Colonic mucosa (tissue), 4 donors: ENCODE measurements at places on chromosomes 5 and 9.

GRCh38 chr5:112338681-112339337 lies 80.3 kb downstream of the EPB41L4A start:
- no peak overlapping the region for H3K27ac ChIP-seq
- no peak for DNase-seq
- H3K27me3 ChIP-seq: no peaks in the 10 kb centered on the region

DNA sequence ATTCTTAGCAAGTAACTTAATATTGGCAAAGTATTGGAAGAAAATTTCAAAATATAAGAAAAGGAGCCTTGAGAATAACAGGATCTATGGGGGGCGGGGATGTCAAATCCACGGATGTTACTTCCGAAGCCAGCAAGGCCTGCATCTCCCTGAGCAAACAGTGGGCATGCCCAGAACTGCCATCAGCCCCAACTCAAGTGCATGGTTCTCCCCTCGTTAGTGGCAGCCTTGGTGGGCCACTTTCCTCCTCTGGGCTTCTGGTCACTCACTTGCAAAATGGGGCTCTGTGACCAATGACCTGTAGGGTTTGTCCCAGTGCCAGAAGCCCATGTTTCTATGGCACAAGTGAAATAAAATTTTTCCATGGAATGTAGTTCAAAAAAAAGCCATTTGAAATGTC lies 27.2 kb upstream of the MED10 start:
- no peak overlapping the region for H3K4me3 ChIP-seq
- H3K36me3 ChIP-seq: no peaks in the 10 kb centered on the region
- H3K4me1 ChIP-seq: no peaks in the 10 kb centered on the region
- no peak overlapping the region for H3K27ac ChIP-seq
- DNase-seq: no peak

GRCh38 chr9:126296687-126297086 lies 29.9 kb upstream of the MVB12B start:
- H3K27me3 ChIP-seq: no peaks in the 10 kb centered on the region
- H3K4me3 ChIP-seq: no peak overlapping the region
- DNase-seq: peak; percentile 11

DNA sequence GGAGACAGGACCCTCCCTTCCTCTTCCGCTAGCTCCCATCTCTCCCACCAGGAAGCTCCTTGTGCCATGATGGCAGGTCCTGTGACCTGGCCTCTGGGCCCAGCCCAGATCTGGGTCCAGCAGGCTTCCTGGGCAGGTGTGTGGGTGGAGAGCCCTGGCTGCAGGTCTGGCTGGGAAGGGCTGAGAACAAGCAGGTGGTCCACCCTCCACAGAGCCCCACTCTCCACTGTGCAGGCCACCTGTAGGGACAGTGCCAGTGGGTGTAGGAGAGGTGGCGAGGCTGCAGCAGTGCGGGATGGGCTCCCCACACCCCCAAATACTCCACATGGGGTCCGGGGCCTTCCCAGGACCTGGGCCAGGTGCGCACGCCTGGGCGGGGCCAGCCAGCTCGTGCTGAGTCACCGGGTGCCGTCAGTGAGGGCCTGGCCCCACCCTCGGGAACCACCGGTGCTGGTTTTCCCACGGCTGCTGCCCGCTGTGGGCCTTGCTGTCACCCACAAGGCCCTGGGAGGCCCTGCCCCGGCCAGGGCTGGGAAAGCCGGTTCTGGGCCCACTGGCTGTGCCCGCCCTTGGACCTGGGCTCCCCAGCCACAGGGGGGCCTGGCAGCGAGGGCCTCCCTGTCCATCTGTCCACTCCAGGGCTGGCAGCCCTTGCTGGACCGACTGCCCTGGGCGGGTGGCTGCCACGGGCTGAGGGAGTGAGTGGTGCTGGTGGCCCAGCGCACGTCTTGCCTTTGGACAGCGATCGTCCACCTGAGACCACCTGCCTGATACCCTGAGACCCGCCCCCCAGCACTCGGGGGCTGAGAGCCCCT lies 9.3 kb upstream of the NRARP start:
- peak; percentile 91 for DNase-seq
- peak overlapping the region; percentile 90 for H3K27ac ChIP-seq
- no peaks in the 10 kb centered on the region for H3K36me3 ChIP-seq
- peaks cover 3% of the 10 kb centered on the region for H3K27me3 ChIP-seq
- peaks cover 17% of the 10 kb centered on the region for H3K4me1 ChIP-seq
- H3K4me3 ChIP-seq: no peak overlapping the region

DNA sequence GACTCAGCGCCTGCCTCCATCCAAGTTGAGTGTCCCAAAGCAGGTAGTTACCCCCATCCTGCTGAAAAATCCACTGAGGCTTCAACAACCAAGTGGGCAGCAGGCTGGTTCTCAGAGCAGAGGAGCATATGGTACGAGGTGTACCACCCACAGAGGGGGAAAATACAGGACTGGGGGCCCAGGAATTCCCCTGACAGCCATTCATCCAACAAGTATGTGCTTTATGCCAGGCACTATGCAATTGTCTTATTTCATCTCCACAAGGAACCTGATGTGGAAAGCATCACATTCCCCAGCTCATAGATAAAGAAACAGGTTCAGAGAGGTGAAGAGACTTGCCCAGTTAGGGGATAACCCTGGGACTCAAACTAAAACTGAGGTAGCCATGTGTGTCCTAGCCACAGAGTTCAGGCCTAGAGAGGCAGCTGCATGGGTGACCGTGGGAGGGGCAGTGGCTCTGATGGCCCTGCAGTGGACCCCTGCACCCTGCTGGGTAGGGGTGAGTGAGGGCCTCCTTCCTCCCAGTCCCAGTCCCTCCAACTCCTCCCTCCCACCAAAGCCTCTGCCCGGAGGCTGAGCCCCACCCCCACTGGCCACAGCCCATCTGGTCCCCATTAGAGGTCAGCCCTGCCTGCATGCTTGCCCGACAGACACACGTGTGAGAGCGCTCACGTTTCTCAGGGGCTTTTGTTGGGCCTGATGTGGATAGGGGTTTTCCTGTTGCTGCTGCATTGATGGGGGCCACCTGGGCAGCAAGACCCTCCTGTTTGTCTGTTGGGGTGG lies 11.5 kb downstream of the PDLIM4 start:
- no peaks in the 10 kb centered on the region for H3K27me3 ChIP-seq
- H3K36me3 ChIP-seq: no peaks in the 10 kb centered on the region
- H3K27ac ChIP-seq: no peak overlapping the region

DNA sequence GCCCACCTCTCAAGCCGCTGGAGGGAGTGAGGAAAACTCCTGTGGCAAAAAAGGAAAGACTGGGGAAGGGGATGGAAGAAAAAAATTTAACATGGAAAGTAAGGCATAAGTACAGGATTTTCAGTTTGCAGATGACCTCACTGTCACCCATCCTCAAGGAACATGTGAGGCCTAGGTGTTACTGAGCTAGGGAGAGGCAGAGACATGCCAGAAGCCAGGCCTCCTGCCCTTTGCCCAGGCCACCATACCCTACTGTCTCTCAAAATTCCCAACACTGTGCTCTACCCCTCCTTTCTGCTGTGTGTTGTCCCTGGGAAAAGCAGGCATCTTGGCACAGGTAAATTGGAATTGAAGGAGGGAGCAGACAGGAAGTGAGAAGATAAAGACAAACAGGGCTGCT lies 4.4 kb upstream of the MGAT1 start:
- no peaks in the 10 kb centered on the region for H3K27me3 ChIP-seq
- H3K4me1 ChIP-seq: peaks cover 29% of the 10 kb centered on the region
- H3K27ac ChIP-seq: peak overlapping the region; percentile 54
- H3K36me3 ChIP-seq: no peaks in the 10 kb centered on the region
- H3K4me3 ChIP-seq: no peak overlapping the region

- no peak for DNase-seq
- H3K4me1 ChIP-seq: no peaks in the 10 kb centered on the region
- no peak overlapping the region for H3K27ac ChIP-seq
- H3K4me3 ChIP-seq: no peak overlapping the region
- H3K27me3 ChIP-seq: peaks cover 49% of the 10 kb centered on the region
These were observed 97.2 kb upstream of the LMX1B start for GRCh38 chr9:126516561-126516935.

DNA sequence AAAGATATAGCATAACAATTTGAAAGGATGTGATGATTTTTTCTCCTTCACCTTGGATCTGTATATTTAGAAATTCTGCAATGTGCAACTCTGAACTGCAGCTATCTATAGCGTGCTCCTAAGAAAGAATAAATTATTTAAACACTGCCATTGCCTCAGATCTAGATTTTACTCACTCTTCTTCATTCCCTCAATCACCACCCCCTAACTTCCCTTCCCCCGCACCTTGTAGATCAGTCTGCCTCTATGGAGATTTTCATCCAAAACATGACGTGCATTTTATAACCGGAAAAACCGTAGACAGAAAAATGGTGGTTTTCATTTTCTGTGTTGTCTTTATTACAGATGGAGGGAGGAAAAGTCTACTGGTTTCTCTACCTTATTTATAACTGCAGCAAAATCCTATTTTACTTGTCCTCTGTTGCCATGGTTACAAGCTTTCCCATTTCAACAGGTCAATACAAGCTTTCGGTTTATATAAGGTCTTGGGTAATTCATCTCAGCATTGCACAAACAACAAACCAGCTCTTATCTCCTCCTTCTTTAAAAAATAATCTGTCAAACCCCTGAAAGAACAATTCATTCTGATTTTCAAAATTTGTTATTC lies 480.0 kb downstream of the TAF11L14 start:
- no peak for DNase-seq
- no peaks in the 10 kb centered on the region for H3K4me1 ChIP-seq
- H3K4me3 ChIP-seq: no peak overlapping the region

- H3K4me1 ChIP-seq: peaks cover 17% of the 10 kb centered on the region
- H3K4me3 ChIP-seq: peak overlapping the region; percentile 74
- no peaks in the 10 kb centered on the region for H3K27me3 ChIP-seq
- H3K36me3 ChIP-seq: no peaks in the 10 kb centered on the region
- no peak overlapping the region for H3K27ac ChIP-seq
These were observed 942 bp downstream of the PHF2 start for GRCh38 chr9:93577078-93577974.

DNA sequence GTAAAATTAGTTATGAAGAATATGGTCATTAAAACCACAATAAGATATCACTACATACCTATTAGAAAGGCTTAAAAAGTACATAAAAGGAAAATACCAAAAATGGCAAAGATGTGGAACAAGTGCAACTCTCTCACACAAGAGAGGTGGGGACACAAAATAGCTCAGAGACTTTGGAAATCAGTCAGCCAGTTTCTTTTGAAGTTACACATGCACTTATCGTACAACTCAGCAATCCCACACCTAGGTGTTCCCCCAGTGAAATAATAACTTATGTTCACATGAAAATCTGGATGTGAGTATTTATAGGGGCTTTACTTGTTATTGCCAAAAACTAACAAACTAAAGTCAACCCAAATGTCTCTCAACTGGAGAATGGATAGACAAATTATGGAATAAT lies 9.8 kb upstream of the RICTOR start:
- no peaks in the 10 kb centered on the region for H3K4me1 ChIP-seq
- H3K27ac ChIP-seq: no peak overlapping the region
- H3K4me3 ChIP-seq: no peak overlapping the region
- H3K36me3 ChIP-seq: no peaks in the 10 kb centered on the region
- DNase-seq: no peak
- no peaks in the 10 kb centered on the region for H3K27me3 ChIP-seq

DNA sequence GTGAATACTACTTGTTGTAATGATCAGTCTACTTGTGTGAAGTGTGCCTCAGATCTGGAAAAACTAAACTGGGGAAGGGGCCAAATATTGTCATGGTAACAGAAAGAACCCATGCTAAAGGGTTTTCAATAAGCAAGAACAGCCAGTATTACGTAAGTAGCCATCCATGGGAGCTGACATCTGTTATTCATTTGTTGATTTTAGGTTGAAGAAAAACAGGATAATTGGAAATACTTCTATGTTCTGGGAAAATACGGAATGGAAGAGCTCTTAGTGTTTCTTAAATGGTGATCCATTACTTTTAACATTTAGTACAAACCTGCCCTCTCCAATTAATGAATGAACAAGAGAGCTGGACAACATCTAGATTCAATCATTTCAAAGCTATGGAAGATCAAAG lies 485.8 kb downstream of the NTRK2 start:
- H3K36me3 ChIP-seq: no peaks in the 10 kb centered on the region
- no peak for DNase-seq
- H3K27me3 ChIP-seq: peaks cover 3% of the 10 kb centered on the region
- H3K4me3 ChIP-seq: no peak overlapping the region

GRCh38 chr5:169218861-169219260 lies 82.1 kb downstream of the SLIT3 start:
- H3K27ac ChIP-seq: no peak overlapping the region
- no peak for DNase-seq
- no peak overlapping the region for H3K4me3 ChIP-seq
- no peaks in the 10 kb centered on the region for H3K27me3 ChIP-seq
- no peaks in the 10 kb centered on the region for H3K36me3 ChIP-seq

DNA sequence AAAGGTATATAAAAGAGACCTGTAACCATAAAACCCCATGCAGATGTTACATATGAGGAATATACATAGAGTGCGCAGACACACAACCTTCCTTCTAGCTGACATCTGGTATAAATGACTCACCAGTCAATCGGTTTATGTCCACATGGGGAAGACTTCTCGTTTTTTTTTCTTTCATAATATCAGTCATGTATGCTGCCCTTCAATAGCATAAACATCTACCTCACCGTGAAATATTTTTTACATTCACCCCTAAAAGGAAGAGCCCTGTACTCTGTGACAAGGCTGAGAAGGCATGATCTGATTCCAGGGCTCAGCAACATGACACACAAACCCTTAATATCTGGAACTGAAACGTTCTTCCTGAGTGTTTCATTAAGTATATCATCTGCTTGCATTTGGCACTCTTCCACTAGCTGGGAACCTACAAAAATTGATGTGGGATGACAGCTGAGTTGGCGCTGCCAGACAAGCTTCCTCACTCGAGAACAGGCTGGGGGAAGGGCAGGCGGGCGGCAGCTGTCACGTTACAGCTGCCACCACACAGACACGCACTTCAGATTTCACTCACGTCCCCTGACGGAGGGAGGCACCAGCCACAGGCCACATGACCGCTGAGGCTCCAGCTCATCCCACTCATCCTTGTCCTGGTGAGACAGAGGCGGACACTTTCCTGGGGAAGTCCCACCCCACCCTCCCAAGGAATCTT lies 74.2 kb downstream of the SHB start:
- no peak overlapping the region for H3K4me3 ChIP-seq
- DNase-seq: peak; percentile 53
- H3K27me3 ChIP-seq: no peaks in the 10 kb centered on the region

- DNase-seq: no peak
- no peak overlapping the region for H3K4me3 ChIP-seq
- no peak overlapping the region for H3K27ac ChIP-seq
- no peaks in the 10 kb centered on the region for H3K27me3 ChIP-seq
- H3K4me1 ChIP-seq: no peaks in the 10 kb centered on the region
- no peaks in the 10 kb centered on the region for H3K36me3 ChIP-seq
These were observed 130.2 kb downstream of the MED10 start for GRCh38 chr5:6248132-6248531.

GRCh38 chr9:75087289-75087823 lies 599 bp downstream of the NMRK1 start:
- H3K36me3 ChIP-seq: no peaks in the 10 kb centered on the region
- peaks cover 15% of the 10 kb centered on the region for H3K4me1 ChIP-seq
- peak; percentile 56 for DNase-seq
- H3K4me3 ChIP-seq: peak overlapping the region; percentile 91
- no peaks in the 10 kb centered on the region for H3K27me3 ChIP-seq
- H3K27ac ChIP-seq: peak overlapping the region; percentile 99
